ENCODE measurements at places on chromosomes 5 and 9.

GRCh38 chr9:111158363-111158762 lies 120.1 kb upstream of the LPAR1 start:
- no peak for DNase-seq

DNA sequence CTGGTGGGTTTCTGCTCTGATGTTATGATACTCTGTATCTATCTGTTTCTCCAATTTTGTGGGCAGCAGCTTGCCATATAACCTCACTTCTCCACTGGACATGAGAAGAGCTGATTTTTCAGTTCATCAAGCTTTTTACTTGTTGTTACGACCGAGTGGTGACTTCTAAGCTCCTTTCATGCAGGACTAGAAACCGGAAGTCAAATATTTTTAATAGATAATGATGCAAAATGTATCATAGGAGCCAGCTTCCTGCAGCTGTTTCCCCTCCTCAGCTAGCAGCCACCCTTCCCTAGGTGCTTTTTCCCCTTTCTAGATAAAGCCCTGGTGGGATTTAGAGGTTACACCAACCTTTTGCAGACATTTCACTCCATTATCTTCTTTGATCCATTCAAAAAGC lies 17.0 kb upstream of the ADAM19 start:
- DNase-seq: no peak

DNA sequence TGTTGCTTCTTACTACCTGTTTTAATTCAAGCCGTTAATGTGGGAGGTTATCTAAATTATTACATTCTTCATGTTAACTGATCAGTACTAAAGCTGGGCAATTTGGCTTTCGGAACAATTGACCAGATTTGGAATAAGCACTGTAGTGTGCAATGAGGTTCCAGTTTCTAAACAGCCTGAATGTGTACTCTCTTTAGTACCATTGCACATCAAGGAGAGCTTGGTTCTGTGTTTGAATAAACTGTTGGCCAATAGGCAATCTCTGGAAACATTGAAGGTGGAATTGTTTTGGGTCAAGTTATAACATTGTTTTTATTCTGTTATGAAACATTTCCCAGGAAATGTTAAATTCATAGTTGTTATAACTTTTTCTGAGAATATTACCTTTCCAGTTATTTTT lies 105.2 kb downstream of the PBX3 start:
- DNase-seq: no peak

DNA sequence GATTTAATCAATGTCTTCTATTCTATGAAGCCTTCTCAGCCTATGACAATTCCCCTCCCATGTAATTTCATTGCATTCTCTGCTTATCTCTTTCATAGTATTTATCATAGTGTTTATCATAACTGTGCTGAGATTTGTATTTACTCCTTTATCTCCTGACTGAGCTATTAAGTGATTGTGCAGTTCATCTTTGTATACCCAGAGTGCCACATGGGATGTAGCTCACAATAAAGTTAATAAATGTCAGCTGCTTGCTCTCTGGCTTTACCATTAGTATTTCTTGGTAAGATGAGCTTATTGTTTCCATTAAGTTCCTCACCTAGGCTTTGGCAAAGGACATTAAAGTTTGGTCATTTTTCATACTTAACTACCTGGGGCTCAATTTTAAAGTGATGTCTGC lies 275.1 kb upstream of the MPDZ start:
- DNase-seq: no peak

GRCh38 chr9:1048231-1048619 lies 1.9 kb upstream of the DMRT2 start:
- no peak for DNase-seq

- no peak for DNase-seq
Measured at GRCh38 chr9:114806526-114806900, 674 bp upstream of the TNFSF15 start.

GRCh38 chr5:128757196-128757959 lies 207.9 kb upstream of the SLC27A6 start:
- DNase-seq: no peak

- DNase-seq: no peak
Measured at GRCh38 chr9:134146774-134147493, 11.1 kb downstream of the WDR5 start.

GRCh38 chr9:19136129-19136528 lies 8.8 kb upstream of the PLIN2 start:
- no peak for DNase-seq

DNA sequence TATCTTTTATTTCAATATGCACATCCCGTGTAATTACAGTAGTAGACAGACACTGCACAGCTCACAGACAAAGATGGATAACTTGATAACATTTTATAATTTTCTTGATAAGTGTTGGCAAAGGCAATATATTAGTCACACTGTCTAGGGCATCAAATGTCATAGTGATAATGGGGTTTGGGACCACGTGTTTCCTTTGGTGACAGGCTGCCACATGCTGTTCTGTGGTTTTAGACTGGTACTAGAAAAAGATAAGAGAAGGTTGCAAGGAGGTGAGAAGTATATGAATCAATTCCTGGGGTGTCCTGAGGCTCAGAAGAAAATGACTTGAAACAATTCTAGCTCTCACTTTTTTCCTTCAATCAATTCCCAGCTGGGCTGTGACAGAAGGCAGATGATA lies 258.8 kb upstream of the CHD1 start:
- DNase-seq: no peak

DNA sequence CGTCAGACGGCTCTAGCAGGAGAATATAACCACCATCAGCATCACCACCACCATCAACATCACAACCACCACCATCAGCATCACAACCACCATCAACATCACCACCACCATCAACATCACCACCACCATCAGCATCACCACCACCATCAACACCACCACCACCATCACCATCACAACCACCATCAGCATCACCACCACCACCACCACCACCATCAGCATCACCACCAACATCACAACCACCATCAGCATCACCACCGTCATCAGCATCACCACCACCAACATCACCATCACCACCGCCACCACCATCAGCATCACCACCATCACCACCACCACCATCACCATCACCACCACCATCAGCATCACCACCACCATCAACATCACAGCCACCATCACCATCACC lies 210.7 kb downstream of the C9orf50 start:
- no peak for DNase-seq

- no peak for DNase-seq
Measured at GRCh38 chr5:82491397-82491796, 213.2 kb upstream of the RPS23 start.

DNA sequence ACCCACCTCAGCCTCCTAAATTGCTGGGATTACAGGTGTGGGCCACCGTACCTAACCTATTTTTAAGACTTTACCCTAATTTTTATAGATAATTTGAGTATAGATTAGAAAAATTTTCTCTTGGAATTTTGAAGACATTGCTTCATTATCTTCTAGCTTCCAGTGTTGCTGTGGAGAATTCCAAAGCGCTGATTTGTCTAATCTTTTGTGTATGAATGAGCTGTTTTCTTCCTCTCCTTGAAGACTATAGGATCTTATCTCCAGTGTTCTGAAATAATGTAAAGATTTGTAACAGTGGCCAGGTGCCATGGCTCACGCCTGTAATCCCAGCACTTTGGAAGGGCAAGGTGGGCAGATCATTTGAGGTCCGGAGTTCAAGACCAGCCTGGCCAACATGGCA lies 5.7 kb upstream of the SNX24 start:
- no peak for DNase-seq

DNA sequence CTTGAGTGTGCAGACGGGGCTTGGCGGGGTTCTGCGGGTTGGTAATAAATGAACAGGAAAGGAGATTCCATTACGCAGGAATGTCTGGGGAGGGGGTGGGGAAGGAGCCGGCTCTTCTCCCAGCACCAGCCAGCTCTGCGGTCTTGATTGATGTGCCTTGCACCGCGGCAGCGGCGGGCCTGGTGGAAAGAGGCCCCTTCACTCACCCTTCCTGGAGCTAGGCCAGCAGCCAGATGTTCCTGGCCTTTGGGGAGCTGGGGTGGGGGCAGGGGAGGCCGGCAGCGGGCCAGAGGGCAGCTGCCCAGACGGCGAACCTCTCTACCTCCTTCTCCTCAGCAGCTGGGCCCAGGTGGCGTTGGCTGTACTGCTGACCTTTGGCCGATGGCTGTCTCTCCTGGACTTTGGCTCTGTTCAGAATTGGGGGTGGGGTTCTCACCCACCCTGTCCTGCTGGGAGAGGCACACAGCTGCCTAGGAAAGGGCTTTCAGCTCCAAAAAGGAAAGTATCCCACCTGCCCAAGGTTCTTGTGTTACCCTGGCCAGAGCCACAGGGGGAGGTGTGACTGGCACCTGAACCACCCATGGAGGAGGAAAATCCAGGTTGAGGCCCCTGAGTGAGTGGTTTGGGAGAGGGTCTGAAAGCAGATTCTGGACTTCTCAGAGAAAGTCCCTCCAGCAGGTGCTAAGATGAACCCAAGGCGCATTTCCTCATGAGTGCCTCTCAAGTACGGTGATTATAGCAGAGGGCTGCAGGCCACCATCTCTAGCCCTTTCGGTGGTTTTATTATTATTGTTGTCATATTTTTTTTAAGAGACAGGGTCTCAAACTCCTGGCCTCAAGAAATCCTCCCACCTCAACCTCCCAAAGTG lies 58.0 kb upstream of the SYNPO start:
- no peak for DNase-seq

- no peak for DNase-seq
Measured at GRCh38 chr9:109880276-109881169, 100.5 kb downstream of the PALM2AKAP2 start.

GRCh38 chr9:99226054-99226453 lies 4.0 kb downstream of the SEC61B start:
- no peak for DNase-seq

DNA sequence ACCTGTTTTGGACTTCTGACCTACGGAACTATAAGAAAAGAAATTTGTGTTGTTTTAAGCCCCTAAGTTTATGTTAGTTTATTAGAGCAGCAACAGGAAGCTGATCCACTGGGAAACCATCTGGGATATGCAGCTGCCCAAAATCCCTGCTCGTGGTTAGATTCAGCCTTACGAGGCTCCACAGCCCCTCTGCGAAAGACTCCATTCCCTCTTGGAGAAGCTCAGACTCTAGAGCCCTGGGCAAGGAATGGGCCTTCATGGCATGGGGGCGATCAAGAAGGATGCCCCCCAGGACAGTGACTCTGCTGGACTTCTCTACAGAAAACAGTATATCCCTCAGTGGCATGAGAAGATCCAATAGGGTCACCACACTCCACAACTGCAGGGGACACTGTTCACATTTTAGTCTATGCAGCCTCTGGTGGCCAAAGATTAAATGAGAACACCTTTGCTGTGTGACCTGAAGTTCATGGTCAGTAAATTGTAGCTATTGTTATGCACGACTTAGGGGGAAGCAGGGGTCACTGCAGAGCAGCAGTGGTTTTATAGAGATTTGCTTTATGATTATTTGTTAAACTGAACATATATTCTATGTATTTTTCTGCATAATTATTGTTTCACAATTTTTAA lies 21.1 kb downstream of the IRF1 start:
- no peak for DNase-seq

DNA sequence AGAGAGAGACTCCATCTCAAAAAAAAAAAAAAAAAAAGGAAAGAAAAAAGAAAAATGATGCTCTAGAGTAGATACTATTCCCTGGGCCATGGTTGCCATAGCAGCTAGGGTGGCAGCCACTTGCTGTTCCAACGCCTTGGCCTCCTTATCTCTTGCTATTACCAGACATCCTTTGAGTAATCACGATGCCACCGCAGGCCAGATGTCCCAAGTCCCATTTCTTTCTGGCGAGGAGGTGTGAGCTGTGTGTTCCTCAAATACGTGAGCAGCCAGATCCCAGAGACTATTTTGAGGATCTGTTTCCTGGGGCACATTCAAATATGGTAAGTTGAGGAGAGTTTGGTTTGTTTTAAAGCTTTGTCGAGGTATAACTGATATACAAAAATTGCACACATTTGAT lies 23.4 kb upstream of the GFPT2 start:
- no peak for DNase-seq

- no peak for DNase-seq
Measured at GRCh38 chr5:143772621-143773020, 39.3 kb upstream of the HMHB1 start.

- no peak for DNase-seq
Measured at GRCh38 chr5:115179394-115180164, 9.9 kb upstream of the TRIM36 start.

- DNase-seq: no peak
Measured at GRCh38 chr9:36164989-36165388, 4.2 kb upstream of the CCIN start.

GRCh38 chr9:83396342-83396741 lies 141.9 kb downstream of the FRMD3 start:
- DNase-seq: no peak

DNA sequence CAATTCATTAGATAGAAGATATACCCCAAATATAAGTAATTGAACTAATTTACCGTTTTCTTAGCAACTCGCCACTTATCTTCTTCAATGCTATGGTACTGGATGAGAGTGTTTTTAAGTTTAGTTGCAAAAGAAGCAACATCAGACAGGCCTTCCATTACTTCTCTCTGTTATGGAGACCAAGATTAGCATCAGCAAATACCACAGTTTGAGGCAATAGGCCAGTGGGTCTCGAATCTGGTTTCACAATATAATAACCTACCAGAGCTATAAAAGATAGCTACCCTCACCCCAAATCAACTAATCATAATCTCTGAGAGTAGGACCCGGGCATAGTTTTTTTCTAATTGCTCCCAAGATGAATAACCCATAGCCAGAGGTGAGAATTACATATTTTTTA lies 5.1 kb downstream of the STARD4 start:
- no peak for DNase-seq

- no peak for DNase-seq
Measured at GRCh38 chr5:140588311-140589070, 23.9 kb downstream of the SLC35A4 start.

GRCh38 chr9:4177970-4178758 lies 121.7 kb downstream of the GLIS3 start:
- no peak for DNase-seq

DNA sequence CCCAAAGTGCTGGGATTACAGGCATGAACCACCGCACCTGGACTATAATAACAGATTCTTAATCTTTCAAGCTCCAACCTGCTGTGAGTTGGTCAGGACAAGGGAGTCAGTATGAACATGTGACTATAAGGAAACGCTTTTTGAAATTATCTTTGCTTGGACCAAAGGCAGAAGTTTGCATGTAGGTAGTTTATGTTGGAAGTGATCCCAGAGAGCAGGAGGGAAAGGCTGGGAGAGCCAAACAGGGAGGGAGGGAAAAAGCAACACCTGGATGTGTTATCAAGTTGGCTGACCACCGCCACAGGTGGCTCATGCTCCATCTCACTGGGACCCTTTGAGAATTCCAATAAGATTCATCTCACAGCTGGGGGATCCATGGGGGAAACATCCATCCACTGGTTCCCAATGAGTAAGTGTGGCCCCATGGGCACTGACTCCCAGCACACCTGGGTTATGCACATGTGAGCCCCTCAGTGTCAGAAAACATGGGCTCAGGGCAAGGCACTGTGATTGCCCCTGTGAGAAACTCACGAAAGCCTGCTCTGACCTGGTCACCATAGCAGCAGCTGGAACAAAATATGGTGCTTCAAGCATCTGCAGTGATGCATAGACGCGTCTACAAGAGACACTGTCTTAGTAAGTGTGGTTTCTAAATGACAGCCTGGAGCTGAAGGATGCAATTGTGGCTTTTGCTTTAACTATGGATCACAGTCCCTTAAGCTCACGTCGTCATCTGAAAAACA lies 62.1 kb downstream of the ARSB start:
- DNase-seq: no peak

Data from activated CD4-positive, alpha-beta T cell treated with anti-CD3 and anti-CD28 coated beads for 24 hours (primary cell).